H1 (cell line): ENCODE measurements at places on chromosomes 4 and X. TPM values are rescaled to one million over a fixed set of nuclear protein-coding genes. Genes with fewer than 3 reads are reported as not detected.

The LAGE3 gene
- 44.2 and 44.5 TPM in 2 replicates for total RNA-seq

DNA sequence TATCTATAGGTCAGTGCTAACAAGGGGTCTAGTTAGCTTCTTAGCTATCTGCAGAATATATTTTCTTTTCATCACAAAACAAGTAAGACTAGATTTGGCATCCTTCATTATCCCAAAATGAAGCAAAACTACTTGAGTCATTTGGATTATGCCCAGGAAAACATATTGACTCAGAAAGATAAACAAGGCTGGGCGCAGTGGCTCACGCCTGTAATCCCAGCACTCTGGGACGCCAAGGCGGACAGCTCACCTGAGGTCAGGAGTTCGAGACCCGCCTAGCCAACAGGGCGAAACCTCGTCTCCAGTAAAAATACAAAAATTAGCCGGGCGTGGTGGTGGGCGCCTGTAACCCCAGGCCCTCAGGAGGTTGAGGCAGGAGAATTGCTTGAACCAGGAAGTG, 18.0 kb upstream of the MND1 start:
- DNase-seq: no peak

GRCh38 chrX:21875013-21875412, 19.2 kb downstream of the YY2 start:
- no peak for DNase-seq

- DNase-seq: peak; percentile 84
These were observed at the start of gene SPINK2 for GRCh38 chr4:56821381-56822243. Gene SPINK2 (minus strand): TSS chr4:56821701. CDS start chr4:56821662, 39 bp downstream.

DNA sequence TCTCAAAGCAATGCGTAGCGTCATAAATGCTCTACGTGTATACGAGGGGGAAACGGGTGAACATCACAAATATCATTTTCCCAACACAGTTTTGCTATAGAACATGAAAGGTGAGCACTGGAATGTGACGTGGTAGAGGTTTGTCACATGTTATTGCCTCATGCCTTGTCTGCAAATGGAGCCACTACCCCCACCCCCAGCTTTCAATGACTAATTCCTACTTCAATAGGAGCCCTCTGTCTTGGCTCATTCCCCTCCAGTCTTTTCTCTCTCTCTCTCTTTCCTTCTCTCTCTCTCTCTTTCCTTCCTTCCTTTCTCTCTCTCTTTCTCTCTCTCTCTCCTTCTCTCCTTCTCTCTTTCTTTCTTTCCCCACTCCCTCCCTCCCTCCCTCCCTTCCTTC, 127.0 kb downstream of the STOX2 start:
- no peak for DNase-seq

DNA sequence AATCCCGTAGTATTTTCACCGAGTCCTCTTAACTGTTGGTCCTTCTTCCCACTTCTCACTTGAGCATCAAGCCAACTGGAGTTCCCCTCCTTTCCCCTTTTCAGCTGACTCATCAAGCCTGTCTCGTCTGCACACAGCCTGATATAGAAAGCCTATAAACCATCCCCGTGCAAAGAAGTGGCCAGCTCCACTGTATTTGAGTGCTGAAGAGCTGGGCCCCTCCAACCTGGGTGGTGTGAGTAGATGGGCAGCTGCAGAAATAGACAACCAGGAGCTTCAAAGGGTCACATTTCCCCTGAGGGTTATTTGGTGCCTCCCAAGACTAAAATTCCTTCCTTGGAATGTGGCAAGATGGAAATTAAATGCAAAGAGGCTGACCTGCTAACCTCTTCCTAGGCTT, 199.7 kb downstream of the HS6ST2 start:
- no peak for DNase-seq

DNA sequence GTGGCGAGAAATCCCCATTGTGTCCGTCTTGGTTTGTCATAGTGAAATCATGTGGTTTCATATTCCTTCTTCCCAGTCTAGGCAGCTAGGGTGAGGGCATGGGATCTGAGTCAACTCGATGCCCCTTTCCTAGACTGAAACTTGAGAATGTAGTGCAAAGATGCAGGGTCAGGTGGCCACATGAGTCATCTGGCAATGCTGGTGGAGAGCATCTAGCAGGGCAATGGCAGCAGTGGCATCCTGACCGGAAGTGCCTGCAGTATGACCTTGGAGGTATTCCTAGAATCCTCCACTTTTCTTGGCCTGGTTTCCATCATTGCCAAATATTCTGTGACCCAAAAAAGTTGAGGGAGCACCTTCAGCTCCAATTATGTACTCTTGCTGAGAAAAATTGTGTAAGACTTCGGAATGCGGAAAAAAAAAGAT, 39.1 kb upstream of the TMEM184C start:
- DNase-seq: no peak

DNA sequence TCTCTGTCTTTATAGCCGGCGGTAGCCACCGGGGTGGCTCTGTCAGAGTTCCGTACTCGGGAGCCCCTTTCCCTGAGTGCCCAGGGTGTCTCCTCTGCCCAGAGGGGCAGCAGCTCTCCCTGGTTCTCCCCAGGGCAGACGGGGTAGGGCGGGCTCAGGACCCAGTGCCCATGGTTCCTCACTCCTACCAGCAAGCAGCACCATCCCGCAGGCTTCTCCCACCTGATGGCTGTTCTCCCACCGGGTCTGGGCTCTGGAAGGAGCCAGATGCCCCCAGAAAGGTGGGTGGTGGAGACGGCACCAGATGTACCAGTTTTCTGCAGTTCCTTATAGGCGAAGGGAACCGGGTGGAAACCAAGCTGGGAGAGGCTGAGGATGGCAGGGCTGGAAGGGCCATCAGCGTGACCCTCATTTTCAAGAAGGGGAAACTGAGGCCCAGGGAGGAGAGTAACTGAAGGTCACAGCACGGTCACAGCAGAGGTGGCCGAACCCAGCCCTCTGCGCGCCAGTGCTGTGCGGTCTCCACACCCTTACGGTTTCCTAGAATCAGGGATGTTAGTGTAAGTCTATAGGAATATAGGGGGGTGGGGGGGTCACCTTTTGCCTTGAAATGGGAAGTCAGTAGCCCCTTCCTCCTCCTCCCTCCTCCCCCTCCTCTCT, 198.7 kb downstream of the AFAP1 start:
- DNase-seq: no peak

GRCh38 chrX:124085063-124085462, 123.6 kb downstream of the STAG2 start:
- DNase-seq: no peak

The JADE1 gene
- 213 and 216 TPM in 2 replicates for total RNA-seq

DNA sequence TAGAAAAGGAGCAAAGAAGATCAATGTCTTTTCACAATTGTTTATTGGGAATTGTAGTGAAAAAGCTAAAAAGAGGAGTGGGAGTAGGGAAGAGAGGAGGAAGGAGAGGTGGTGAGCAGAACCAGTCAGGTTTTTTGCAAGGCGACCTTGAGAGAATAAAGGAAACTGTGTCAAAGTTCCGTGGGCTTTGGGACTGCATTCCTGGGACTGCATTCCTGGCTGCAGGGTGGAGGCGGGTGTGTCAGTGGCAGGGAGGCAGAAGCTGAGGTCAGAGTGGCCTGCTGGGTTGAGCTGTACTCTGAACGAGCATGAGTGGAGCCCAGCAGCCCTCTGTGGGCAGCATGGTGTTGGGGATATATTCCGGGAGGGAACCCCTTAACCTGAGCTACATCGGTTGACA, 66.8 kb upstream of the UCP1 start:
- no peak for DNase-seq

- DNase-seq: no peak
These were observed 3.9 kb upstream of the TRIM60 start for GRCh38 chr4:165027762-165028402.

DNA sequence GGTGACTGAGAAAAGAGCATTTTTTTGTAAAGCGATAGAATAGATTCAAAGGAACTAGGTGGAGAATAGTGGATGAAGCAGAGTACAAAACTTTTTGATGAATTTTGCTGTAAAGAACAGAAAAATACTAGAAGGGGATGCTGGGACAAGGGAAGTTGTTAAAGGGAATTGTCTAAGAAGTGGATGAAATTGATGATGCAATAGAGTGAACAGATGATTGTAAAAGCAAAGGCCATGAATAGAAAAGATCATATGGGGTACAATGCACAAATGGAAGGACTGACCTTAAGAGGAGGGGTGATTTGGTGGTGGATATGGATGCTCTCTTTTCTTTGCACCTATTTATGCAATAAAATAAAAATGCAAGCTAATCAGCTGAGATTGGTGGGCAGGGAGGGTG, 262.7 kb upstream of the MAD2L1 start:
- DNase-seq: no peak

DNA sequence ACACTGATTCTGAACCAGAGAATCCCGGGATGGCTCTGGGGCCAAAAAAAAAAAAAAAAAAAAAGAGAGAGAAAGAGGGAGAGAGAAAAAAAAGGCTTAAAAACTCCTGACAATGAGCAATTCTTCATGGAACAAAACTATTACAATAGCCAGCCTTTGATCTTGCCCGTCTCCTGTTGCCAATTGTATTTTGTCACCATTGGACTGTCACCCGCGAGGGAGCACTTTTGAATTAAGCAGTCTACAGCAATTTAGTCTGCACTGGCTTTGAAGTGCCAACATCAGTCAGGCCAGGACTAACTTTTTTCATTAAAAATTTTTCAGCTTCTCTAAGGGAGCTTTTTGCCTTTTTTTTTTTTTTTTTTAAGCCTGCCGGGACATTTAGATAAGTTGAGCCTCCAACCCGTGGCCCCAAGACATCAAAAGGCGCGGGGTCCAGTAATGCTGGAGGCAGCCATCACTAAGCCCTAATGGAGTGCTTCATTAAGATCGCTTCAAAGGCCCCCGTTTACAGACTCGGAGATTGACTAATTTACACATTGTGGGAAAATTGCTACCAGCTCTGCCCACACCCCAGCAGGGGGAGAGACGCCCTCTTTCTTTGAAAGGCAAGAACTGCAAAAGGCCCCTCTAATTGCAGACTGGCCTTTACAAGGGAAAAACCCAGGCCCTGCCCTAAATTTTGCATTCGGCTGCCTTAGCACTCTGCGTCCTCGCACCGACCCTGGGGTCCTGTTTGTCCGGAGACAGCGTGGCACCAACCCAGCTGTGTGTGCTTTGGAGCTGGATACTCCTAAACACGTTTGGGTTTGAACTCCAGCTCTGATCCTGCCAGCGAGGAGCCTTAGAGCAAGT, 98.1 kb upstream of the MSX1 start:
- DNase-seq: peak; percentile 55

DNA sequence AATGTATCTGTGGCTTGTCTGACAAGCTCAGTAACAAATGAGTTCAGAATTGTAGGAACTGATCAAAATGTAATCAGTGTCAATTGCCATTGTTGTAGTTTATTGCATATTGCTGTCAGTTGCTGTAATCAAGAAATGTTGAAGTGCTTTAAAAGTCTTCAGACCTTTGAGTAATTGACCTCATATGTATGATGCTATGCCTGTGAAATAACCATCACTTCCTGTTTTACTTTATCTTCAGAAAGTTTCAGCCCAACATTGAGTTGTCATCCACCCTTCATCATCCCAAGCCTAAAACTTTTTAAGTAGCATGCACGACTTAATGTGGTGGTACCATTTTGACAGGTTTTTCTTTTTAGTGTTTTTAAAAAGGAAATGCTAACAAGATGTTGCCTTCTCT, 212.4 kb downstream of the ARHGAP10 start:
- DNase-seq: no peak

- no peak for DNase-seq
These were observed 39.4 kb downstream of the GEMIN8 start for GRCh38 chrX:13990126-13990800.

The RAB39B gene
- 8.8 and 9.3 TPM in 2 replicates for total RNA-seq

- DNase-seq: peak; percentile 80
These were observed 519.8 kb downstream of the TRIML1 start for GRCh38 chr4:188658958-188659522.

- no peak for DNase-seq
These were observed 8.9 kb downstream of the MID2 start for GRCh38 chrX:107834275-107835201.

DNA sequence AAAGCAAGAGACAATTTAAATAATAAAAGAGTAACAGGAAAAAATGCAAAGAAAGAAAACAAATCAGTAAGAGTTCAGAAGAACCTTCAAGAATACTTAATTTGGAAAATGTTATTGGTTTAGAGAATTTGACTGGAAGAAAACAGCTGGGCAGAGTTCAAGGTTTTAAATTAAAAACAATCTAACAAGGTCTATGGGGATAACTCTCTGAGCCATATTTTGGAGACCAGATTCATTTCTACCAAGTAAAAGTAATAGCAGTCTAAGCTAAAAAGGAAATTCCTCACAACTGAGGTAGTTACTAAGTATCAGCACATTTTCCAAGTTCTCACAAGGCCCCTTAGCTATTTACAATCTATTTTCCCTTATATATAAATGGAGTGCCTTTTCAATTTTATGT, 82.4 kb upstream of the TFDP3 start:
- DNase-seq: no peak

GRCh38 chrX:63754136-63754859, 30.7 kb downstream of the ARHGEF9 start:
- DNase-seq: no peak

DNA sequence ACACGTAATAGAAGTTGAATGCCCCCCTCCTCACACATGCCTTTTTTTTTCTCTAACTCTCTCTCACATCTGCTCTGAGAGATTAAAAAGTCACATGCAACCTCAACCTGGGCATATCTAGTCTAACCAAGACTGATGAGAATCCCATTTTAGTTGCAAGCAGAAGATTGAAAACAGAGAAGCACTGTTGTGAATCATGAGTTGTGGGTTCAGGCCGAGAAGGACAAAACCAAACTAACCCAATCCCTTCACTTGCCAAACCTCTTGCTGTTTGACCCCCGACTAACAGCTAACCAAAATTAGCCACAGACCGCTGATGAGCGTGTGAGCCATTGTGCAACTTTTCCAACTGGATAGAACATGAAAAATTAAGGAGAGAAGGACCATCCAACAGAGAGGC, 31.8 kb downstream of the CXCL1 start:
- DNase-seq: no peak

The SPOCK3 gene
- total RNA-seq: 0.44 and 0.60 TPM in 2 replicates
